ENCODE measurements at places on chromosomes 12 and 14. TPM values are rescaled to one million over a fixed set of nuclear protein-coding genes. Genes with fewer than 3 reads are reported as not detected.

DNA sequence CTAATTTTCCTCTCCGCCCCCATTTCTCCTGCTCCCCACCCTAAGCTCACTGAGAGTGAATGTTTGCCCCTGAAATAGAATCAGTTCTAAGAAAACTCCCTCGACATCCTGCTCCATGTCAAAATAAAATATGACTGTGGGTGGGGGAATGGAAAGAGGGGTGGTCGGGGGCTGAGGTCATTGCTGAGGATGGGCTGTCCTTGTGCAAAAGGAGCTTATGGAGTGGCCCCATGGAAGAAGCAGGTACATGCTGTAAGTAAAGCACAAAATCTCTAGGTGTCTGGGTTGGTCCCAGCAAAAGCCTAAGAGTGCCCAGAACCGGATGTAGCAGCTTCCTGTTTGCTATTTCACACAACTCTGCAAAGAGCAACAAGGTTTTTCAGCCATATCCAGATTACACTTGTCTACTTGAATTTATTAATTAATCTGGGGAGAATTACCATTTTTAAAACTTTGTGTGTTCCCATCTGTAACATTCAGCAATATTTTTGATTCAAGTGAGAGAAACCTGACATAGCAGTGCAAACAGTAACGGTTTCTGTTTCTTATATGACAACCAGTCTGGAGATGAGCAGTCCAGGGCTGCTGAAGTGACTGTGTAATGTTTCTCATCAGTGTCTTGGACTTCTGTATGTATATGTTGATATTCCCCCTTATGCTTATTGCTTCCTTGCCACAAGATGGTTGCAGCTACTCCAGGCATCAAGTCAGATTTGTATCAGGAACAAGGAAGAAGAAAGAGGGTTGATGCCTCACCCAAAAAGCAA, 40.4 kb upstream of the GZMB start:
- no peak overlapping the region for H3K27ac ChIP-seq
- H3K27me3 ChIP-seq = peaks cover 3% of the 10 kb centered on the region
- DNase-seq = no peak
- no peak overlapping the region for H3K4me3 ChIP-seq
- no peaks in the 10 kb centered on the region for H3K4me1 ChIP-seq

DNA sequence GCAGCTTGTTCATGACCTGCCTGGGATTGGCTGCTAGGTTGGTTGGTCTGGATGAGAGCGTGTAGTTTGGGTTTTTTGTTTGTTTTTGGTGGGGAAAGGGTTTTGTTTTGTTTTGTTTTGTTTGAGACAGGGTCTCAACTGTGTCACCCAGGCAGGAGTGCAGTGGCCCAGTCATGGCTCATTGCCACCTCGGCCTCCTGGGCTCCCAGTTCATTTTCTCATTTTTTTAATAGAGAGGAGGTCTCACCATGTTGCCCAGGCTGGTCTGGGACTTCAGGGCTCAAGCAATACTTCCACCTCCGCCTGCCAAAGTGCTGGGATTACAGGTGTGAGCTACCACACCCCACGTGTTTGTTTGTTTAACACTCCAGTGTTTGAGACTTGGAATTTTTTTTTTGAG, 3.8 kb downstream of the DYNC1H1 start:
- H3K4me3 ChIP-seq = no peak overlapping the region
- H3K36me3 ChIP-seq = peaks cover 4% of the 10 kb centered on the region
- H3K27me3 ChIP-seq = no peaks in the 10 kb centered on the region
- H3K4me1 ChIP-seq = peaks cover 8% of the 10 kb centered on the region
- no peak for DNase-seq

DNA sequence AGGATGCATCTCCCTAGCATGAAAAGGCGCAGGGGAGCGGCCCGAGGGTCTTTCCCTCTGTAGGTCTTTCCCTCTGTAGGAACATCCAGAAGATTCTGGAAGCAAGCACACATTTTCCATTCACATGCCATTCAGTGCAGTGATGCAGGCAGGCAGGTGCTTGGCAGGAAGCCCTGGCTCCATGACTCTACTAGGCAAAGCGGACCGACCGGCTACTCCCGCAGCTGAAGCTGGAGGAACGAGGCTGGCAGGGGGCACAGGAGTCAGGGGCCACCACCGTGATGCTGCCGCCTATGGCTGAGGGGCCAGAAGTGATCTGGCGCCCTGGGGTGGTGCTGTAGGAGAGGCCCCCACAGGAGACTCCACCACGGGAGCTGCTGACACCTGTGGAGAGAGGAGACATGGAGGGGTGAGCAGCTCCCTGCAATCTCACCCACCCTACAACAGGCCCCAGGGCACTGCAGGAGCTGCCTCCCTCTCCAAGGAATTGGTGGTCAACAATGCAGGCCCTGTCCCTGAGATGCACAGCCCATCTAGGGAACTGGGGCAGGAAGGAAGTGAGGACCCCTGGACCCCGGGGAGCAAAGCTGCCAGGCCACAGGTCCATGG, 6.5 kb downstream of the KRT85 start:
- no peak overlapping the region for H3K4me3 ChIP-seq
- DNase-seq = no peak
- peaks cover 4% of the 10 kb centered on the region for H3K4me1 ChIP-seq
- H3K36me3 ChIP-seq = no peaks in the 10 kb centered on the region
- H3K27ac ChIP-seq = no peak overlapping the region

The TPH2 gene
- not detected for total RNA-seq

The TAS2R8 gene
- not detected for total RNA-seq

The ASB2 gene
- total RNA-seq = 3.7 TPM
